ENCODE measurements at places on chromosomes 6 and 20.

DNA sequence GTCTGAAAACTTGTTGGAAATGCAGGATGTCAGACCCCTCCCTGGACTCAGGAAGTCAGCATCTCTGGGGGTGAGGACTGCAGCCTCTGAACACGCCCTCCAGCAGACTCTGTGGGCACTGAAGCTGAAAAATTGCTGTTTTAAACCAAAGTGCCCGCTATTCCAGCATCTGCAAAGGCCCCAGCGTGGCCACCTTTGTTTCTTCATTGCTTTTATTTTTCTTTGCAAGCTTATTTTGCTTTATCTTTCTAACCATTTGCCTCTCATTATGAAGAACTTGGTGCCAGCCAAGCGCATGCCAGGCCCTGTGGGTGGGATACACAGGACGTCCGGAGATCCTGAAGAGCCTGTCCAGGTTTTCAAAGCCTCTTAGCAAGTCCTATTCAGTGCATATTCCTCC is 203.9 kb upstream of the CST7 start:
- no peak for DNase-seq

GRCh38 chr6:100664274-100665040 is 199.7 kb upstream of the SIM1 start:
- DNase-seq = no peak

DNA sequence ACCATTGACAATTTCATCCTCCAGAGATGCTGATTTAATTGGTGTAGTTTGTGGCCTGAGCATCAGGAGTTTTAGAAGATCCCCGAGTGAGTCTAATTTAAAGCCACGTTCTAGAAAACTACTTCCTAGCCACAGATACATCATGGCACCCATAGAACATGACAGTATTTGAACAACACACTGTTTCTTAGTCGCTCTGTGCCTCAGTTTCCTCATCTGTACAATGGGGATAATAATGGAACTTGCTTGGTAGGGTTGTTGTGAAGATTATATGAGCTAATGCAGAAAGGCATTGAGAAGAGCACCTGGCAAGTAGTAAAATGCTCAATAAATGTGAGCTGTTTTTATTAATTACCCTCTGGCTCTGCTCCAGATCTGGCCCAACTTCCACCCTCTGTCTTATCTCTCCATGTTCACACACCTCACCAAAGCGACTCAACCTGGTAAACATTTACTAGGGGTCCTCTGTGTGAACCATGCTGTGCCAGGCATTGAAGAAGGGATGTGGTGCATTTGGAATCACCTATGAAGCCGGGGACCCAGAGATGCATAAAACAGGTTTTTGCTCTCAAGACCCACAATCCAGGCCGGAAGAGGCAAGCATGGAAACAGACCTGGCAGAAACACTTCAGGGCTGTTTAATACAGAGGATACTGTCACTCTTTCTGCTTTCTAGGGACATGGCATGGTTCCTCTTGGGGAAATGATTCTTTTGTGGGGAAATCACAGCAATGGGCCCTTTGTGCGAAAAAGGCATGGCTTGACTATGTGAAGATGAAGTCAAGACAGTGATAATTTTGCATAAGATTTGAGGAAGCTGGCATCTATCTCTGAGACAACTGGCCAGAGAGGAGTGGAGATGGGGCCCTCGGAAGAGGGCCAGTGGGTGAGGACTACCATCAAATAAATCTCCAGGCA is 16.2 kb upstream of the MRPS18A start:
- no peak for DNase-seq

DNA sequence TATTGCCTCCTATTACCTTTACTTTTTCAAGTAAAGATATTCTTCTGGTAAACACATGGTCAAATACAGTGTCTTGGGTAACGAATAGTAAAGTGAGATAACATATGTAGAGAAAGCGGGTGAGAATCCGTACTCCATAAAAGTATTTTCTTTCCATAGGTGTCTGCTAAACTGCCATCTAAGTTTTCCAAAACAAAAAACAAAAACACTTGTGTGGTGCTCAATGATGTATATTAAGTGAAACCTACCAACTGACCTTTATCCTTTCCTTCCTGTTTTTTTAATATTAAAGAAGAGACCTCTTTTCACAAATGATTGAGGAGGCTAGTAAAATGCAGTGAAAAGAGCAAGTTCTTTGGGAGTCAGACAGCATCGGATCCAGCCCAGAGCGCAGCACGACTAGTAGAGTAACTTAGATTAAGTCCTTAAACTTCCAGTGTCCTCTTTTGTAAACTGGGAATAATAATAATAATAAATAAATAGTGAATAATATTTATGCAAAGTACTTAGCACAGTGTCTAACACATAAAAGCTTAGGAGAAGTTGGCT is 437 bp upstream of the CDKAL1 start:
- no peak for DNase-seq

DNA sequence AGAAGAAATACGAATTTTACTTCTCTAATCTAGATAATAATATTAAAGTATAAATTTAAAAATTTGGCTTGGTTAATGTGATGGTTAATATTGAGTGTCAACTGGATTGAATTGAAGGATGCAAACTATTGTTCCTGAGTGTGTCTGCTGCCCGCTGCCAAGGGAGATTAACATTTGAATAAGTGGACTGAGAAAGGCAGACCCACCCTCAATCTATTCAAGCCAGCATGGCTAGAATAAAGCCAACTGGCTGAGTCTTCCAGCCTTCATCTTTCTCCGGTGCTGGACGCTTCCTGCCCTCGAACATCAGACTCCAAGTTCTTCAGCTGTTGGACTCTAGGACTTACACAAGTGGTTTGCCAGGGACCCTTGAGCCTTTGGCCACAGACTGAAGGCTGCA is 152.7 kb downstream of the TBXT start:
- DNase-seq = no peak

- DNase-seq = no peak
Observed at GRCh38 chr6:144897441-144897921, 612.3 kb downstream of the UTRN start.

DNA sequence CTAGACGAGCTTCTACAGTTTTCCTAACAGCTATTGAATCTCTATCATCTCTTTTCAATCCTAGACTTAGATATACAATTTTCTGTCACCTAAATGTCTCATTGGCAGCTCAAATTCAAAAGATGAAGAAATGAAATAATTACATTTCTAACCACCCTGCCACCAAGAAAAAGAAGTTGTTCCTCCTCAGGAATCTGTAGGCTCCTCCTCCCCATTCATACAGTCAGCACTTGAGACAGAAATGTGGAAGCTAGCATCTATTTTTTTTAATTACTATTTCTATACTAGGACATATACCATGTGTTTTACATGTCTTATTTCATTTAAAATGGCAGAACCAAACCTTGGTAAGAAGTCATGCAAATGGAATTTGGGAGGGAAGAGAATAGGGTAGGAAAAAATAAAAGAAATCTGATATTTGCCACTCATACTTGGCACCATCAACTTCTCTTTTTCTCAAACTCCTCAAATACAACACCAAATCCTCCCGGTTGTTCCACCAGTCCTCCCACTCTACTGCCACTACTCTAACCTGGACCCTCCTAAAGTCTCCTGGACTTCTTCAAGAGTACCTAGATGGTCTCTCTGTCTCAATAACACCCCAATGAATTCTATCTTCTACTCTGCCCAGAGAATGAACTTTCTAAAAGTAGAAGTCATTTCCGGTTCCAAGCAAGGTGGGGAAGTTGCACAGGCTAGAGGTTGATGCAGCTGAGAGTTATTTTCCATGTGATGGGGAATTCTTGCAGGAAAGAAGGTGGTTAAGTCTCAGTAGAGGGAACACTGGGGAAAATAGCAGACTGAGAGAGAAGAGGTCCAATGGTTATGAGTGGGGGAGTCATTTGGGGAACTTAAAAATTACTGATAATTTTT is 54.1 kb downstream of the ATXN1 start:
- no peak for DNase-seq

DNA sequence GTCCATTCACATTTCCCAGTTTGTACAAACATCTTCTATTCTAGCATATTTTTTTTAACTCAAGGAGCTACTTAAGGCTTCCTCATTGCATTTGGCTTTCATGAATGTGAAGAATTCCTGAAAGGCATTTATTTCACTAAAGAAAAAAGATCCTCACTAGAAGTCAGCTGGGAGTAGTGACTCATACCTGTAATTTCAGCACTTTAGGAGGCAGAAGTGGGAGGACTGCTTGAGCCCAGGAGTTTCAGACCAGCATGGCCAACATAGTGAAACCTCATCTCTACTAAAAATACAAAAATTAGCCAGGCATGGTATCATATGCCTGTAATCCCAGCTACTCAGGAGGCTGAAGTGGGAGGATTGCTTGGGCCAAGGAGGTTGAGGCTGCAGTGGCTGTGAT is 30.9 kb upstream of the XRN2 start:
- no peak for DNase-seq
